ENCODE measurements at places on chromosomes 13 and 19.

DNA sequence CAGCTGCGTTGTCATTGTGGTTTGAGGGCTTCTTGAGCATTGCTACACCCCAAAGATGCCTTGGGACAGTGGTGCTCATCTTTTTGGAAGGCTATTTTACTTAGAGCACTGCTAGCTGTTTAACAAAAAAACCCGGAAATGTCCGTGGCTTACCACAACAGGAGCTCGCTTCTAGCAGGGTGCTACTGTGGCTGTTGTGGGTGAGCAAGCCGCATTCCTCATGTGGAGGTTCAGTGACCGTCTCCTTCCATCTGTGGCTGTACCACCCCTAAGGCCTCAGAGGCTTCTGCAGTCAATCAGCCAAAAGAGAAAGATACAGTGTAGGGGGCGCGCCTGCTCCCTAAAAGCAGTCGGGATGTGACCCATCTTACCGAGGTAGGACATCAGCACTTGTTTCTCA, 1004.2 kb downstream of the UQCRFS1 start:
- no peak for DNase-seq

- DNase-seq: no peak
Measured at GRCh38 chr19:33659835-33660234, 38.1 kb downstream of the CHST8 start.

GRCh38 chr19:49440439-49441209, 703 bp downstream of the SLC17A7 start:
- DNase-seq: no peak

GRCh38 chr19:37309834-37310575, 60.9 kb upstream of the ZNF527 start:
- DNase-seq: no peak

- no peak for DNase-seq
Measured at GRCh38 chr13:40402931-40403431, 263.5 kb downstream of the FOXO1 start.

- DNase-seq: no peak
Measured at GRCh38 chr13:88246239-88246638, 575.1 kb downstream of the SLITRK5 start.

GRCh38 chr13:46596466-46596865, 43.5 kb downstream of the LRCH1 start:
- DNase-seq: no peak

DNA sequence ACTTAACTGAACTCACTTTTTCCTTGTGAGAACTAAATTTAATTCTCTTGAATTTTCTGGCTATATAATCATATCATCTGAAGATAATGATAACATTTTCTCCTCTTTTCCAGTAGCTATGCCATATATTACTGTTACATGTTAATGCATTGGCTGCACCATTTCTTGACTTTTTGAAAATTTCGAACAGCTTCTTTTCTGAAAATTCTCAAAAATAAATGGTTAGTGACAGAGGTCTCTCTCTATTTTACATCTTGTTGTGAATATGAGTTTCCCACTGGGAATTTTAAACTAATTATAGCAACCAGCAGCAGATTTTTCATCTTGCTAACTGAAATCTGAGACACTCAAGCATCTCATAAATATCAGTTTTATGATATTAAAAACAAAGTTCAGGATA, 30.6 kb downstream of the MBNL2 start:
- no peak for DNase-seq

All from stimulated activated CD8-positive, alpha-beta memory T cell treated with anti-CD3 and anti-CD28 coated beads, Interleukin-4, amount 100 ng/mL, for 1 hour (primary cell).